ENCODE measurements at places on chromosomes 7 and 10. TPM values are rescaled to one million over a fixed set of nuclear protein-coding genes. Genes with fewer than 3 reads are reported as not detected.

STEAP1 gene
- total RNA-seq, result 69.9 TPM

ACTR1A gene
- 128 TPM for total RNA-seq

HOXA7 gene
- 1.2 TPM for total RNA-seq

NKX1-2 gene
- not detected for total RNA-seq

NUTM2E gene
- total RNA-seq, result under 0.01 TPM

GIGYF1 gene
- total RNA-seq, result 14.4 TPM

LLCFC1 gene
- total RNA-seq, result not detected

CTAGE15 gene
- 0.17 TPM for total RNA-seq

CUTC gene
- total RNA-seq, result 22.6 TPM

GPRIN2 gene
- total RNA-seq, result not detected

ASIC3 gene
- total RNA-seq, result 0.17 TPM

PSMC2 gene
- total RNA-seq, result 175 TPM

CALD1 gene
- 343 TPM for total RNA-seq

NT5C3A gene
- 19.3 TPM for total RNA-seq

MYO1G gene
- total RNA-seq, result under 0.01 TPM

ZWINT gene
- total RNA-seq, result 10.9 TPM

INHBA gene
- 4.1 TPM for total RNA-seq

HGF gene
- 108 TPM for total RNA-seq

WNT8B gene
- total RNA-seq, result not detected

LRRN3 gene
- 1.8 TPM for total RNA-seq

ZNF804B gene
- not detected for total RNA-seq

IL6 gene
- 22.1 TPM for total RNA-seq

PNLIPRP2 gene
- not detected for total RNA-seq

ADARB2 gene
- not detected for total RNA-seq

All from fibroblast of lung (primary cell).